MM.1S (cell line): ENCODE measurements at places on chromosomes 13 and 19.

GRCh38 chr13:113123226-113124201 is 915 bp downstream of the F10 start:
- H3K36me3 ChIP-seq, result no peaks in the 10 kb centered on the region
- no peak for DNase-seq
- H3K27ac ChIP-seq, result no peak overlapping the region
- H3K4me3 ChIP-seq, result no peak overlapping the region
- no peaks in the 10 kb centered on the region for H3K4me1 ChIP-seq

GRCh38 chr13:46633416-46633815 is 80.4 kb downstream of the LRCH1 start:
- no peaks in the 10 kb centered on the region for H3K27me3 ChIP-seq
- H3K4me3 ChIP-seq, result no peak overlapping the region
- H3K4me1 ChIP-seq, result peaks cover 9% of the 10 kb centered on the region; the same call in 1 of the 2 replicates
- no peak overlapping the region for H3K27ac ChIP-seq
- no peaks in the 10 kb centered on the region for H3K36me3 ChIP-seq
- DNase-seq, result no peak

GRCh38 chr13:72255908-72256307 is 388.9 kb upstream of the DACH1 start:
- no peak overlapping the region for H3K27ac ChIP-seq
- H3K36me3 ChIP-seq, result no peaks in the 10 kb centered on the region
- no peaks in the 10 kb centered on the region for H3K27me3 ChIP-seq
- H3K4me3 ChIP-seq, result no peak overlapping the region

- H3K27me3 ChIP-seq, result no peaks in the 10 kb centered on the region
- H3K4me1 ChIP-seq, result no peaks in the 10 kb centered on the region
- H3K4me3 ChIP-seq, result no peak overlapping the region
- H3K27ac ChIP-seq, result no peak overlapping the region
- H3K36me3 ChIP-seq, result no peaks in the 10 kb centered on the region
Measured at GRCh38 chr13:44371421-44371820, 2.2 kb upstream of the SERP2 start.

DNA sequence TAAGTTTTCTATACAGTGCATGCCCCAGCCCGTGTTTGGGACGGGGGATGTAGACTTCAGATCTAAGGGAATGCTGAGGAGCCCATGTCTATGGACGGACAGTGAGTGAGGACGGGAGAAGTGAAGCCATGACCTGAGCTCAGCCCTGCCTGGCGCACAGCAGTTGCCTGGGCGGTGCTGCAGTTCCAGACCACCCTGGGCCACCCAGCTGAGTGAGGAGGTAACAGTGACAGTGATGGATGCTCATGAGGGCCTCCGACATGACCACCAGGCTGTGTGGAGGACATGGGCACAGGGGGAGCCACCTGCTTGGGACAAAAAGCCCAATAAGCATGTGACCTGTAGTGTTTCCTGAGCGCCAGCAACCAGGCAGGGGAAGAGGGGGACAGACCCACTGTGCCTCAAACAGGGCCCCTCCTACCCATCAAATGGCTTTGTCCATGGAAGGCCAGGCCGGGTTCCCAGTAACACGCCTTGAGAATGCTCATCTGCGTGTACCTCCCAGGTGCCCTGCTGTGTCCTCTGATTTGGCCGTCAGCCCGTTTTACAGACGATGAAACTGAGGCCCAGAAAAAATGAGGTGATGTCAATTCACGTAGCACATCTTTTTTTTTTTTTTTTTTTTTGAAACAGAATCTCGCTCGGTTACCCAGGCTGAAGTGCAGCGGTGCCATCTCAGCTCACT is 22.6 kb downstream of the NOSIP start:
- H3K27me3 ChIP-seq, result no peaks in the 10 kb centered on the region
- no peak for DNase-seq
- H3K4me1 ChIP-seq, result no peaks in the 10 kb centered on the region

GRCh38 chr13:76160961-76161925 is 525.1 kb downstream of the LMO7 start:
- H3K4me1 ChIP-seq, result no peaks in the 10 kb centered on the region
- H3K27ac ChIP-seq, result no peak overlapping the region
- no peaks in the 10 kb centered on the region for H3K36me3 ChIP-seq
- no peak overlapping the region for H3K4me3 ChIP-seq

DNA sequence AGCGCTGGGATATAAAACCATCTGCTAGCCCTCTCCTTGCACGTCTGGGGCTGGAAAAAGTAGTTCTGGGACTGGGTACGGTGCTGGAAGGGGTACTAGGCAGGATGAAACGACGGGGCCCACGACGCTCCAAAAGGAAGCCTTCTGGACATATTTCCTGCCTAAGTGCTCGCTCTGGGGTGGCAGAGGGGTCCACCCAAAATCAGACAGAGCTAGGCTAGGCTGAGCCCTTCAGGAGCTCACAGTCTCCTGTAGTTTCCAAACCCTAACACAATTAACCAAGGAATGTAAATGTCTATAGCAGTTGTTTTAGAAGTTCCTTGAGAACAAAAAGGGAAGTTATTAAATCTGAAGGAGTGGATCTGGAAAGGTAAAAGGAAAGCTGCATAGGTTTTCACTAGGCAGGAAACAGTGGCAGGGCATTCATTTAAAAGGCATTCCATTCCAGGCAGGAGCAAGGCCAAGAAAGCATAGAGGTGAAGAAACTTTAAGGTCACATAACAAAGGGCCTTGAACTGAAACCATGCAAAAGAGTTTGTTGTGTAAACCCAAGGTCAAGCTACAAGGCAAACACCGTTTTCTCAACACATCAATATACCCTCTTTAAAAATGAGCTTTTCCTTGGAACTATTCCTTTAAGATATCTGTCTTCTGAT is 634 bp upstream of the DIAPH3 start:
- no peaks in the 10 kb centered on the region; the same call in 1 of the 2 replicates for H3K4me1 ChIP-seq
- H3K4me3 ChIP-seq, result peak overlapping the region; percentile 72
- H3K27me3 ChIP-seq, result no peaks in the 10 kb centered on the region
- no peak for DNase-seq
- no peaks in the 10 kb centered on the region for H3K36me3 ChIP-seq

- no peak overlapping the region for H3K4me3 ChIP-seq
- H3K4me1 ChIP-seq, result no peaks in the 10 kb centered on the region
- H3K27ac ChIP-seq, result no peak overlapping the region
Measured at GRCh38 chr19:33399081-33399744, 25.7 kb downstream of the CEBPG start.

DNA sequence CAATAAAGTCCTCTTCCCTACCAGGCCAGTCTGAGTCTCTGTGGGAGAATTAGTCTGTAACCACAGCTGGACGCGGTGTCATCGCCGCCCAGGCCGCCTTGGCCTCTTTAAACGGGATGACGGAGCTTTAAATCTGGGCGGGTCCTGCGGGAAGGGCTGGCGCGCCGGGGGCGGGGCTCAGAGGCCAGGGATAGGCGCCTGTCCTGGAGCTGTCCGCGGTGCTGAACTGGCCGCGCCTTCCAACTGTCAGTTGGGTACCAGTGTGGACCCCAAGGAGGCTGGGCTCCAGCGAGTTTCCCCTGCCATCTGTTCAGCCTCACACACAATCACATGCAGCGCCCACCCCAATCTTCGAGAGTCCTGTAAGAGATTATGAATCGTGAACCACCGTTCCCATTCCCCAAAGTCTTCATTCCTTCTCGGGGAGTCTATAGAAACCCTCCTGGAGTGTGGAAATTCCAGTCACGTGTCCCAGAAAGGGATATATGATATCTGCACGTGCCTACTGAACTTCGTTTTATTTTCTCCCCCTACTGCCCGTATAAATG is 11.5 kb downstream of the APLP1 start:
- H3K36me3 ChIP-seq, result no peaks in the 10 kb centered on the region
- H3K27ac ChIP-seq, result no peak overlapping the region

DNA sequence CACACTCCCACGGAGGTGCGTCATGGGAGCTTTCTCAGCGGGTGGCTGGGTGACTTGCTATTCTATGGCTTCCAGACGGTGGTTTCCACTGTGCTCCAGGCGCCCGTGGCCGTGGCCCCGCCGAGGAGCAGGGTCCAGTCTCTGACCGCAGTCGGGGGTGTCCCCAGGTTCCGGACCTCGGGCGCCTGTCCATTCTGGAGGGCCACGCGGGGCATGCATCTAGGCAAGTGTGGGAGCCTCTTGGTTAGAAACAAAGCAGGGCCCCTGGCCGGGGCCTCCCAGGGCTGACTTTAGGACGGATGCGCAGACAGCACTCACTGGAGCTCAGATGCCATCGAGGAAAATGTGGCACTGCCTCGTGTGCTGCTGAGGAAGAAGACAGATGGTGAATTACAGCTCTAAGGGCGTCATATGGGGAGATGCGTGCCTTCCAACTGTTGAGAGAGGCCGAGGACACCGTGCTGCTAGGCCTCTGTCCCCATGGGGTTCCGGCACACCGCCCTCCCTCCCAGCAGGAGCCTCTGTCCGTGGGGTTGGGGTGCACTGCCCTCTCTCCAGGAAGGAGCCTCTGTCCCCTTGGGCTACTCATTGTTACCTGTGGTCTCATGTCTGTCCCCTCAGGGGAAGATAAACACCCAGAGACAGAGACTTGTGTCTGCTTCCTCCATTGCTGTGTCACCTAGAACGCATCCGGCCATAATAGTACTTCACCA is 38.1 kb downstream of the TMEM255B start:
- H3K27ac ChIP-seq, result no peak overlapping the region
- DNase-seq, result no peak
- no peaks in the 10 kb centered on the region for H3K4me1 ChIP-seq
- H3K36me3 ChIP-seq, result no peaks in the 10 kb centered on the region

DNA sequence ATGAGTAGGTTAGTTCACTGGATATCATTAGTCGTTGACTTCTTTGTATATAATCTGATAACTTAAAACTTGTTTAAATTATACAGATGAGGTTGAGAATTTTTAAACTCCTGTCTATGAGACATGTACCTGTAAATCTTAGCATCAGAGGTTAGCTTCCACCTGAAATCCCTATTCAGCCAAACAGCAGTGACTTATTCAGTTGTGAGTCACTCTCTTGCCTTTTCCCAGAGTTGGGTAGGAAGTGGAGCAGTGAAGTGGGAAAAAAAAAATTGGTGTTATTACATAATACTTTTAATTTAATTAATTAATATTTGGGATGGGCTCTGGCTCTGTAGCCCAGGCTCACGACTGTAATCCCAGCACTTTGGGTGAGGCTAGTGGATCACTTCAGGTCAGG is 32.9 kb downstream of the ZNF701 start:
- no peaks in the 10 kb centered on the region for H3K27me3 ChIP-seq
- H3K4me1 ChIP-seq, result no peaks in the 10 kb centered on the region
- H3K27ac ChIP-seq, result no peak overlapping the region
- no peaks in the 10 kb centered on the region for H3K36me3 ChIP-seq
- H3K4me3 ChIP-seq, result no peak overlapping the region

DNA sequence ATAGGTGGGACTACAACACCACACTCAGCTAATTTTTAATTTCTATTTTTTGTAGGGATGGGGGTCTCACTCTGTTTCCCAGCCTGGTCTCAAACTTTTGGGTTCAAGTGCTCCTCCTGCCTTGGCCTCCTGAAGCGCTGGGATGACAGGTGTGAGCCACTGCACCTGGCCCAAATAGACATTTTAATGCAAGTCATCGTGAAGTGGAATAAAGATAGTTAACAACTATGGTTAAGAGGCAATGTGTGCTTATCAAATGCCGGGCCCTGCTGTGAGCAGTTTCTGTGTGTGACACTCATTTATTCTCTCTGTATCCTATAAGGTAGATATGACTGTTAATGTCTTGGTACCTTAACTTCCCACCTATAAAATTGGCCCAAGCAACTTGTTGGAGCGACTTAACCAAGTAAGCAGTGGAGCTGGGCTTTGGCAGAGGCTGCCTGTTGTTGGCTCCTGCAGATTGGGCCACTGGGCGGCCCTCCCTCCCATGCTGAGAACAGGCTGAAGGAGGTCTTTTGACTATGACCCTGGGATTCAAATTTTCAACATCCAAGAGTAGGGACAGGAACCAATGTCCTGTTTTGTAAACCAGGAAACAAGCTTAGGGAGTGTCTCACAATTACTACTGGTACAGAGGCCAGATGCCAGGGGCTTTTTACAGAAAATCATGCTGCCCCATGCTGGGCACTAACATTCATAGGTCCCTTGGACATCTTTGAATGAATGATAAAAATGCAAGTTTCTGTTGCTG is 450.7 kb downstream of the TSHZ3 start:
- no peaks in the 10 kb centered on the region for H3K4me1 ChIP-seq
- H3K27me3 ChIP-seq, result peaks cover 14% of the 10 kb centered on the region; the same call in 1 of the 2 replicates
- H3K36me3 ChIP-seq, result no peaks in the 10 kb centered on the region
- DNase-seq, result no peak
- no peak overlapping the region for H3K27ac ChIP-seq

DNA sequence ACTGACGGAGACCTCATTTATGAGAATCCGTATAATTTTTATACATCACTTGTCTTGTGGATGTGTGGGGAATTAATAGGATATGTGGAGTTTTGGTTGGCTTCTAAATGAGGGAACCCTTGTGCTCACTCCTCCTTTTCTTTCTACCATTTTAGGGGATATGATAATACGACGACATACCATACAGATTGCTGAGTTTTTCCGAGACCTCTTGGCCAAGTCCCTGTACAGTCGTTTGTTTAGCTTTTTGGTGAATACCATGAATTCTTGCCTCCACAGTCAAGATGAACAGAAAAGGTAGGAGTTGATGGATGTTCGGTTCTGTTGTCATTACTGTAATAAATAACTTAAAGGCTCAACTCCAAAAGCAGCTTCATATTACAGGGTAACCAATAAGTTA is 335.2 kb downstream of the MYO16 start:
- no peak overlapping the region for H3K4me3 ChIP-seq
- H3K4me1 ChIP-seq, result no peaks in the 10 kb centered on the region
- no peak for DNase-seq
- H3K36me3 ChIP-seq, result no peaks in the 10 kb centered on the region
- H3K27me3 ChIP-seq, result no peaks in the 10 kb centered on the region

- H3K36me3 ChIP-seq, result peaks cover 8% of the 10 kb centered on the region; the same call in 1 of the 2 replicates
- DNase-seq, result no peak
- H3K27me3 ChIP-seq, result peaks cover 9% of the 10 kb centered on the region
- no peak overlapping the region for H3K4me3 ChIP-seq
Measured at GRCh38 chr19:3608079-3608641, 1.5 kb upstream of the TBXA2R start.
